ENCODE measurements at places on chromosomes 12 and 14.

DNA sequence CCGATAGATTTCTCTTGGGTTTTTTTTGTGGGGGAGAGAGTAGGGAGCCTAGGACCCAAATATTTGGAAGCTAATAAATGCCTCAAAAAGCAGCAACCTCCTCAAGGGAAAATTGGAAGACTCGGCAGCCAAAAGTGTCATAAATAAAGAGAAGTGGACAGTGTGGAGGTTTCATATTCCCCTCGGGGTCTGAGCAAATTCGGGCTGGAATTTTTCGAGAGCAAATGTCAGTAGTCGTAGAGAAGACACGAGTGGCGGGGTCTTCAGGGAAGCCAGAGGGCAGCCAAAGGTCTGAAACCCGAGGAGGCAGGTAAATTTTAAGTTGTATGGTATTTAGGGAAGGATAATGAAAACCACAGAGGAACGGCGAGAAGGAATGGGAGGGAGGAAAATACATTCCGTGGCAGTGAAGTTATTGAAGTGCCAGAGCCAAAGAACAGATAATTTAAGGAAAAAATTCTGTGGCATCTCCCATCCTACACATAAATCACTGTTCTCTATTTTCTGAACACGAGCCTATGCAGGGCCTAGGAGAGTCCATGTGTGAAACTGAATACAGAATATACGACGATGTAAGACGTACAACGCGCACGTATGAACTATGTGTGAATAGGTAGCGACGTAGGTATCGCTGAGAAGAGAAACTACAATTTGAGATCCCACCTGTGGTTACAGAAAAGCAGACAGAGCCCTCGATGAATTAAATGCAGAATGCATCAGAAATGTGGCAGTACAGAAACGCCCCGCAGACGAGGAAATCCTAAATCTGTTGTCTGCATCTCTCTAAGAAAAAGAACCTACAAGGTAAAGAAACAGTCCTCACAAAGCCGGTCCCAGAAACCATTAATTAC, 12.9 kb downstream of the BCL11B start:
- no peak for DNase-seq

DNA sequence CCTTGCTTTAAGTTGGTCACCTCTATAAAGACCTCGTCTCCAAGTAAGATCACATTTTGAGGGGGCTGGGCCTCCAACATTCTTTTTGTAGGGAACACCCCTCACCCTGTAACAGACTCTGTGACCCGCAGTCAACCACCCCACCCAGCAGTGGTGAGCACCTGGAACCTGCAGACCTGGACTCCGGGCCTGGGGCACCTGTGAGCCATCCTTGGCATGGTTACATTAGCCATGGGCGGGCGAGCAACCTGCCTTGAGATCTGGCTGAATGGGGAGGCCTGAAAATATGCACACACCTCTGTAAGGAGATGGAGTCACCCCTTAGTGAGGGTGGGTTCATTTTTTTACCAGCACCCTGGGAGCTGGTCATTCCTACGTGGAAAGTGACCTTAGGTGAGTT, 95.3 kb downstream of the RIMBP2 start:
- DNase-seq = no peak

DNA sequence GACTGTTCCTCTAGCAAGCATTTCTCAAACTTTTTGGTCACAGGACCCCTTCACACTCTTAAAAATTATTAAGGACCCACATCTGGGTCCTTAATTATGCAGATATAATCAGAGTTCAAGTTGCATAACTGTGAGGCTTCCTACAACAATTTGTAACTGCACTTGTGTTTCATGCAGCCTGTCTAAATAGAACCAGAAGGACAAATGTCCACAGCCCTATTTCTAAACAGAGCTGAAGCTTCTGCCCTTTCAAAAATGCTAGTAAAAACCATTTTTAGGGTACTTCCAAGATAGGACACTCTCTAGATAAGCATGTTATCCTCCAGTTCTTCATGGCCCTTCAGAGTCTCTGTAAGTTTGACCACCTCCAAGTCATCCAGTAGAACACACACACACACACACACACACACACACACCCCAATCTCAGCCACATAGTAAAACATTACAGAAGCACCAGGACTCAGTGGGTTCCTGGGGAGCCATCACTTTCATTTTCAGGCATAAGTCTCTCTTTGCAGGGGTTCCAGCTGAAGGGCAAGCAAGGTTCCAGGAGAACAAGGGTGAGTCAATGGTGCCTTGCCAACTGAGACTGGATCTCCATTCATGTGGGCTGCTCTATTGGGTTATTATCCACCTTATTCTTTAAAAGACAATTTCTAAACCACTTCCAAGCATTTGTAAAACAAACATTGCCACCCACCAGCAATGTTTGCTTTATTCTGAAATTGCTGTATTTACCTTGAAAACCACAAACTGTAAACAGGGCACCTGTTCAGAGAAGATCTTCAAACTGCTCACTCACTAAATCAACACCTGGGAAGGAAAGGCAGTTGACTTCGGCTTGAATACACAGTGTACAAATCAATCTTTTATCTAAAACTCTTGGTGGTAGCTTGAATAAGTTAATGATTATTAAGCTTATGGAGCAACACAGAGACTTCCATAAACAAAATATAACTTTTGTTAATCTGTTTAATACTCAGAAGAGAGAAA, 64.1 kb downstream of the ITPR2 start:
- no peak for DNase-seq

DNA sequence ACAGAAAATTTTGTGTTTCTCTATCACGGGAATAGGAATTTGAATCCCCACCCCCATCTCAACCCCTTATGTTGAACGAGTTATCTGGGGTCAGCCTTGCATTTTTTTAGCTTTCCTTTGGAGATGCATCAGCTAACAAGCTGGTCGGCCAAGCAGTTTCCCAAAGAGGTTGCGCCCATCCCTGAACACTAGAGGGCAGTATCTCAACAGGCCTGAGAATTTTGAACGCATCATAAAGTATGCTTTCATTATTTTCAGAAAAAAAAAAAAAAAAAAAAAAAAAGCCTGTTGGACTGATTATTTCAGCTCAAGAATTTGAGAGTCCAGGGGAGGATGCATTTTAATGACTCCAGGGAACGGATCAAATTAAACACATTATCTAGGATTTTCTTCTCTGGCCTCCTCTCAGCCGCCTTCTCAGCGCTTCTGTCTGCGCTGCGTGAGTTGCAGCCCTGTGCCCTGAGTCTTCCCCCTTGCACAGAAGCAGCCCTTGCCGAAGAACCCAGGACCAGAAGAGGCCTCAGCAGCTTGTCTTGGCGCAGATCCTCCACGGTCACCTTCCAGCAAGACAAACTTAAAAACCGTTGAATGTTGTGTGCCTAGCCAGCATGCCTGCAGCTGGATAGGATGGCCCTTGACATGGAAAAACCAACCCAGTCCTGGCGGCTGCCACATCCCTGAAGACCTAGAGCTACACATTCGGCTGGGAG, 76.6 kb upstream of the GZMB start:
- peak; percentile 2 for DNase-seq

- peak; percentile 2 for DNase-seq
Measured at GRCh38 chr14:51716610-51717009, 64.9 kb downstream of the FRMD6 start.

DNA sequence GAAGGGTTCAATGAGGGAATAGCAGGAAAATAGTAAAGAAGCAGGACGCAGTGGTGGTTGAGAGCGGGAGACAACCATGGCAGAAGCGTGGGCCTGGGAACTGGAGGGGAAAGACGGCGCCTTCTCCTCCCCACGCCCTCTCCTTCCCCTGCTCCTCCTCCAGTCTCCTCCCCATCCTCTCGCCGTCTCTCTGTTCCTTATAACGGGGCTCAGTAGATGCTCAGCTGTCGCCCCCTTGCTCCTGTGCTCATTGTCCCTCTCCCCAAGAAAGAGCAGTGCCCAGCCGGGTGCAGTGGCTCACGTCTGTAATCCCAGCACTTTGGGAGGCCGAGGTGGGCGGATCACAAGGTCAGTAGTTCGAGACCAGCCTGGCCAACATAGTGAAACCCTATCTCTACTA, 142.0 kb downstream of the BCL11B start:
- DNase-seq = no peak

DNA sequence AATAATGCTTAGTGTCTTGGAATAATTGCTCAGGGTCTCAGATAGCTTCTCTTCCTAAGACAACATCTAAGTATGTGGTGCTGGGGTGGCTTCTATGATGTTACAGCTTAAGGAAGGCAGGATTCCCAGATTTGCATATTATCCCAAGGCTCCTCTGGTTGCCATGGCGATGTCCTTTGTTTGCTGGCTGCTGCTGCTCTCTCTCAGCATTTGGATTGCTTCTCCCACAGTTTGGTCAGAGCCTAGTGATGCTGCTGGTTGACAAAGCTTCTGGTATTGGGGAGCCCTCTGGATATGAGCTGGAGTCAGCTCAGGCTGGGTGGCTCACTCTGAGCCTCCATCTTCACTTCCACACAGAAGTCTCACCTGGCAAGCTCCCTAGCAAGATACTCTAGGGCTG, 56.4 kb upstream of the FBXO33 start:
- DNase-seq = peak; percentile 33

- no peak for DNase-seq
Measured at GRCh38 chr12:104620837-104621531, 164.2 kb downstream of the CHST11 start.

GRCh38 chr14:73026243-73026844, 562 bp downstream of the ZFYVE1 start:
- DNase-seq = no peak

DNA sequence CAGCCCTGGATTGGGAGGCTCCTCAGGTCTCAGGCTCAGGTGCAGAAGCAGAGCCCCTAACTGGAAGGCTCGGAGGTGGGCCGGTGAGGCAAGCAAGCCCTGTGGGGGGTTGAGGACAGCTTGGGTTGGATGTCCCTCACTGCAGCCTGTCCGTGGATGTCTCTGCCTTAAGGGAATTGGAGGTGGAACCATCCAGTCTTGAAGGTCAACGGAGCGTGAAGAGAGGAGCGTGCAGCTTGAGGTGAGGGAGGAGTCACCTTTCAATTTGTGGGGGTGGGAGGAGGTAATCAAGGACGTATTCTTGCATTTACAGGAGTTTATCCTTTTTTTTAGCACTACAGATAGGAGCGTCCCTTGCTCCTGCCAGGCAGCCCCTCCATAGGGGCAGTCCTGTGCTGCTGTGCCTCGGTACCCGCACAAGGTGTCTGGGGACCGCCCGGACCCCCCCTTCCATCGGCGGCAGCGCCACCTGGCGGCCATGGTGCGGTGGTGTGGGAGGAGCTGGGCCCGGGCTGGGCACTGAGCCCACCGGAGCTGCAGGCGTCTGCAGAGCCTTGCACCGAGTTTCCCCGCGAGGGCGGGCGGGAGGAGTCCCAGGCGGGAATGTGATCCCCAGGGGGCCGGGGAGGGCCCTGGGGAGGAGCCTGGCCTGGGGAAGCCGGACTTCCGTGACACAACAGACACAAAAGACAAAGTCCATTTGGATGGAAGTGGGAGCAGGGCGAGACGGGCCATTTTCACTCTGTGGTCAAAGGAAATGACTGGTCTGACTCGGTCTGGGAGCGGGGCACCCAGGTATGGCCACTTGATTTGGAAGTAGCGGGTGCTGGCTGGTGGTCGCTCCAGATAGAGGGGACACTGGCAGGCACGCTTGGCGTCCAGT, 864 bp downstream of the DNAJC22 start:
- DNase-seq = peak; percentile 63

DNA sequence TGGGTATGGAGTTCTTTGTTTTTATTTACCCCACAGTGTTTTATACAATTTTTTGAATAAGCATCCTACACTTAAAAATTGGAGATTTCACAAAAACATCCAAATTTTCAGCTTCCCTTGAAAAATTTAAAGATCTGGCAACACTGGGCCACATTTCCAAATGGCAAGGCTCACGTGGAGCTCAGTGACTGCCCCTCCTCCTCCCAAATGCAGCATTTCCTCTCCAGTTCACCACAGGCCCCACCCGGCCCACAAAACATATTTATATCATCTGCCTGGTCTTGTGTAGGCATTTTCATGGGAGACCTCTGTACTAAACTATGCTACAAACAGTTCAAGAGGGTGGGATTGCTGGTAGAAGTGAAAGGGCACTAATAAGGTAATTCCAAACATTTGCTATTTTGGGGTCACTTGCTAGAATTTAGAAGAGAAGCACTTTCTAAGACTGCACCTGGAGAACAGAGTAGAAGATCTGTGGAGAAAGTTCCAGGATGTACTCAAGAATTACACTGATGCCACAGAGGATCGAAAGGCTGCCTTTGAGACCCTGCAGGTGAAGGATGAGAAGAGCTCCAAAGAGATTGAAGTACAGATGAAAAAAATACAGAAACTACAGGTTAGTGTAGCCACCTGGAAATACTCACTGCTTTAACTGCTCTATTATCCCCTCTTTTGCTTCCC, 7.3 kb downstream of the FKBP11 start:
- no peak for DNase-seq

DNA sequence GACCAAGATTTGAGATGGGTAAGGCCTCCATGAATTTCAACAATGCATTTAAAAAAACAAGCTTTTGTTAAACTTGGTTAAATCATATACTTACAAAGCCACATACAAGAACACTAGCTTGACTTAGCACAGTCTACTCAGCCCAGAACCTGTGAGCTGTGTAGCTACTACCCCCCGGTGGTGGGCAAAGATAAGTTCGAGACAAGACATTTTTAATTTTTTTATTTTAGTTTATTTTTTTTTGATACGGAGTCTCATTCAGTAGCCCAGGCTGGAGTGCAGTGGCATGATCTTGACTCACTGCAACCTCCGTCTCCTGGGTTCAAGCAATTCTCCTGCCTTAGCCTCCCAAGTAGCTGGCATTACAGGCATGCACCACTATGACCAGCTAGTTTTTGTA, 3.7 kb upstream of the NECAP1 start:
- DNase-seq = peak; percentile 34

GRCh38 chr12:6443361-6443983, 1.3 kb upstream of the CD27 start:
- no peak for DNase-seq

DNA sequence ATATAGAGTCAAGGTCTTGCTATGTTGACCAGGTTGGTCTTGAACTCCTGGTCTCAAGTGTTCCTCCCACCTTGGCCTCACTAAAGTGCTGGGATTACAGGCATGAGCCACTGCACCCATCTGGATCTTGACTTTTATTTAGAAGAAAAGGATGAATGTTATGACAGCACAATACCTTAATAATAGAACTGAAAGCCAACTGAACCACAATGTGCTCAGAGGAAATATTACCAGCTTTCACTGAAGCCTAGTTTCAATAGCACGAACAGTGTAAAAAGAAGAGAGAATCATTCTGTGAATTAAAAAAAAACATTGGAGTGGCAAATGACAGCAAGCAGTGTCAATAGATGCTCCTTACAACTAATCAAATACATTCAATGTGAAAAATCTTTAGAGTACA, 239.2 kb upstream of the RMST start:
- DNase-seq = no peak

Measured in retinal pigment epithelial cell (primary cell).